ENCODE measurements at places on chromosomes 1 and 21.

- DNase-seq, result no peak
These were observed 321.0 kb upstream of the C1orf174 start for GRCh38 chr1:4221107-4221506.

- DNase-seq, result no peak
These were observed 26.6 kb downstream of the FAM78B start for GRCh38 chr1:166140251-166140650.

GRCh38 chr1:169121146-169121923 is 14.8 kb downstream of the ATP1B1 start:
- no peak for DNase-seq

DNA sequence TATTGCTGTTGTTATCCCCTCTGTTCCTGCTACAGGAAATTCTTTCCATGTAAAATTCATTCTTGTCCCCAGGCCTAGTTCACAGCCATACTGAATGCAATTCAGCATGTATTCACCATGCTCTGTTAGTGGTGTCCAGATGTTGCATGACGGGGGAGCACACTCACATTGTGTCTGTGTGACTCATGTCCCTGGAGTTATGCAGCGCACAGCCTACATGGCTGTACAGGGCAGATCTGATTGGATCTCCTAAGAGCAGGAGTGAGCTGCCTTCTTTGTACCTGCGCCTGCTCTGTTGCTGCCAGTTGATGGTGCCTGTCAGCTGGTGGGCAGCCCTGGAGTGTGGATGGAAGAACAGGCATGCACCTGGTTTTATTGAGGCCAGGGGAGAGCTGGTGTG is 17.6 kb downstream of the HTR6 start:
- DNase-seq, result no peak

DNA sequence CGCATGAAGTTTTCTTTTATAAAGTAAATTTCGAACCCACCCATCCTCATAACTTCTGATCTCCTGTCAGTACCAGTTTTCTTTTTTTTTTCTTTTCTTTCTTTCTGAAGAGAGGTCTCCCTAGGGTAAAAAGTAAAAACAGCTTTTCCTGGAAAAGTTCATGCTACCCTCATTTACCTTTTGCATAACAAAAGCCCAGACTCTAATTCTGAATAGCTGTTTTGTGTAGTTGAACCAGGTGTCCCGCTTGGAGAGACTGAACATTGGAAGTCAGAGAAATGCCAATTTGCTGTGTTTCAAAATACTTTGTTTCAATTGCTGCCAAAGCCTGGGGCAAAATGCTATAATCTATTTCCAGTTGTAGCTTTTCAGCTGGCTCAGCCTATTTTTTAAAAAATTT is 113.7 kb upstream of the RUNX1 start:
- DNase-seq, result no peak

DNA sequence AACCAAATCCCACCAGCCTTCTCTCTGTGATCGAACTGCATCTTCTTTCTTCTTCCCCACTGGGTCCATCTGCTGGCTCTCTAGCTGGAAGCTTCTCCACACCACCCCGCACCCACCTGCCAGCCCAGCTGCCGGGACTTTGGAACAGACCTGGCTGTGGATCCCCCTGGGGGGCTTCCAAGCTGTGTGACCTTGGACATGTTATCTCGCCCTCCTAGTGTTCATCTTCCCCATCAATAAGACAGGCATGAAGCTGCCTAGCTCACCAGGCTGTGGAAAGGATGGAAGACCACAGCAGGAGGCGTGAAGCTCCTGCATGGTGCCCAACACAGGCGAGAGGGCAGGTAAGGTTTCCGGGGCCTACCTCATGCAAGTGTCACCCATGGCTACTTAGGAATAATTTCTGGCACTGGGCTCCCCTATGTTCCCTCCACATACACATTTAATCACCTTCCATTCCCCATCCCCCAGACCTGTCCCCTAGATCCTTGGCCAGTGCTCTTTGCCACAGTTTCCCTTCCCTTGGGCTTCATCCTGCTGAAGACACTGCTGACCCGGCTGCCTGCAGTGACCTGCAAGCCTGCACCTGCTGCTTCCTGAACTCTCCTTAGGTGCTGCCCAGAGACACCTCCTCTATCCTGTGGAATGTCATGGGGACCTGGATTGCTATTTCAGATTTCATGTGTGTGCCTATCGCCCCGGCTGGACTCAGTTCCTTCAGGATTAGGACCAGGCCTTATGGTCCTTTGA is 13.2 kb upstream of the C2CD2 start:
- no peak for DNase-seq
